ENCODE measurements at places on chromosomes 3 and 15. TPM values are rescaled to one million over a fixed set of nuclear protein-coding genes. Genes with fewer than 3 reads are reported as not detected.

GRCh38 chr3:65080432-65080831 lies 392.6 kb upstream of the ADAMTS9 start:
- no peak for DNase-seq

DNA sequence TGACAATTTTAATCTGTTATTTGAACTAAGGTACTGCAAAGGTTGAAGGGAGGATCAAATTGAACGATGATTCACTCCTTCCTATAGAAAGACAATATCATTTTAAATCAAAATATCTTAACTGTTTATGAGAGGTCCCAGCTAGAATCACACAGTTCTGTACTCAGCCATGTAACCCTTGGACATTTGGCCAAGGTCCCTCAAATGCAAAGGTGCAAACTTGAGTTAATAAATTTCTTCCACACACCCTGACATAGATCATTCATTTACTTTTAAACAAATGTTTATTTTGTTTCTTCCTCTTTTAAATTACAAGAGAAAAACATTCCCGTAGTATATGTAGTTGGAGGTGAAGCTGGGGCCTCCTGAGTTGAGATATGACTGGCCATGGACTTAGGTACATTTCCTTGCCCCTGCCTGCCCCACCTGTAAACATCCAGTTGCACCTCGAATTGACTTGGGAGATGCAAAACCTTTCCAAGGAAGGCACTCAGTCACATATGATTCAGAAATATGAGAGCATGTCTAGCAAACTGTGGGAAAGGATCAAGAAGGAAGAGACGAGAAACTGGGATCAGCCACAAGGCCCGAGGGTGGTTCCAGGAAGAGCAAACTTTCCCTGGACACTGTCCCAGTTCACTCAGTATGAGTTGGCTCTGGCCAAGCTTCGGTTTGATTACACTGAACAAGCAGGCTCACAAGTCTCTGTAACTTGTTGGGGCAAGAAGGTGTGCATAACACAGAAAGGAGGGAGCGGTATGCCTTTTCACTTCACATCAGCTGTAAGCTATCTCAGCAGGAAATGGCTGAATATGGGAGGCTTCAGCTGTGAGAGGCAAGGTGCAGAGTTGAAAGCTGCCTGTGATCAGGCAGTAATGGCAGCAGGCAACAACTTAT lies 6.7 kb downstream of the TNFSF10 start:
- DNase-seq, result peak; percentile 90

DNA sequence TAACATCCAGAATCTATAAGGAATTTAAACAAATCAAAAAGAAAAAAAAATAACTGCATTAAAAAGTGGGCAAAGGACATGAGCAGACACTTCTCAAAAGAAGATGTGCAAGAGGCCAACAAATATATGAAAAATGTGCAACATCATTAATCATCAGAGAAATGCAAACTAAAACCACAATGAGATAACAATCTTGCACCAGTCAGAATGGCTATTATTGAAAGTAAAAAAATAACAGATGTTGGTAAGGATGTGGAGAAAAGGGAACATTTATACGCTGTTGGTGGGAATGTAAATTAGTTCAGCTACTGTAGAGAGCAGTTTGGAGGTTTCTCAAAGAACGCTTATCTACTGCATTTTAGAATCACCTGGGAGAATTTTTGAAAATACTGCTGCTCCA lies 186.1 kb downstream of the OTOL1 start:
- DNase-seq, result no peak

- DNase-seq, result no peak
These were observed 7.0 kb upstream of the STRA6 start for GRCh38 chr15:74209560-74209958.

- DNase-seq, result no peak
These were observed 39.5 kb downstream of the TCF12 start for GRCh38 chr15:56957812-56958406.

PCOLCE2 gene
- 31.6 TPM for total RNA-seq

- DNase-seq, result no peak
These were observed 8.3 kb downstream of the BMF start for GRCh38 chr15:40100123-40100946.

DNA sequence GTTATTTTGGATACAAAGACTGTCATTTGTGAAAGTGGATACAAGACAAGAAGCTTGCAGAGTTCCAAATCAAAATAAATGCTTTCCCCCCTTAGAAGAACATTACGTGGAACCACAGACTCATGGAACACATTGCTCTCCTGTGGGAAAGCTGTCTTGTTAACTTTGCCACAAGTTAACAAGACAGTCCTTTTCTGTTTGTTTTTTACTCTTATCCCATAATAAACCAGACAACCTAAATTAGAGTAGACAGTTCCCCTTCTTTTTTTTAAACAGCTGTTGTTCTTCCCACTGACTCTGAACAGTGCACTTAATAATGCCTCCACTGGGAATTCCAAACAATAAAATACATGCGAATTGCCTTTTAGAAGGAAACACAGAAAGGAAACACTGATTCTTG lies 255.3 kb upstream of the UBE2E2 start:
- no peak for DNase-seq

- DNase-seq, result peak; percentile 84
These were observed 80.9 kb downstream of the DGKG start for GRCh38 chr3:186281176-186281575.
